ENCODE measurements at places on chromosomes 4 and X.

GRCh38 chr4:149889991-149890390, 74.3 kb upstream of the IQCM start:
- DNase-seq: no peak

GRCh38 chrX:3462166-3462508, 115.7 kb upstream of the MXRA5 start:
- no peak for DNase-seq

DNA sequence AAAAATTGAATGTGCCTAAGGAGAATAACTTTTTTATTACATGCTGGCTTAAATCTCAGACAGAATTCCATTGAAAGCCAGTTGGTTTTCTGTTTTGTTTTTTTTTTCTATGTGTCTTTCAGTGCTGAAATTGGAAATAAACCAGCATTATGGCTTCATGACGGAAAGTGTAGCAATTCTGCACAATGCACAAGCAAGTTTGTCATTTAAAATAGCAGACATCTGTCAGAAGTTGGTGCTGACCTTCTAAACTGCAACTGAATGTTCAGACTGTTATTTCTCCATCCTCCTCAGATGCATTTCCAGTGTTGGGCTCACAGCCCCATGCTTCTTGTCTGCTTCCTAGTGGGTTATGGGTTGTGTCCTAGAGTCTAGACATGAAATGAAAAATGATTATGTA, 107.2 kb upstream of the LIMCH1 start:
- no peak for DNase-seq

- no peak for DNase-seq
Observed at GRCh38 chrX:121260596-121261240, 213.3 kb downstream of the GLUD2 start.

DNA sequence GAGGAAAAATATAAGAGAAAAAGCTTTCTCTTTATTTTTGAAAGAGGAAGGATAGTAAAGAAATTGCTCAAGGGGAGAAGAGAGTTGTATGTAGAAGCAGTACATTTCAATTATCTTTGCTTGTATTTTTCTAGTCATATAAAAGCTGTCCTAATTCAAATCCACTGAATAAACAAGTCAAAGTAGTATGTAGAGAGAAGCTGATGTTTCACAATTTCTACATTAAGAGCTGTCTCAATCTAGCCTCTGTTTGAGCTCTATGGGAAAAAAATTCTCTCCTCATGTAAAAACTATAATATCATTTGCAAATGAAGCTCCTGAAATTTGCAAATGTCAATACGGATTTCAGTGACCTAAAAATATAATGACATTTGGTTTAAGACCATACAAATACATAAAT, 52.6 kb downstream of the CHM start:
- no peak for DNase-seq

- DNase-seq: peak; percentile 0
Observed at GRCh38 chr4:96016634-96017299, 176.9 kb downstream of the PDHA2 start.

DNA sequence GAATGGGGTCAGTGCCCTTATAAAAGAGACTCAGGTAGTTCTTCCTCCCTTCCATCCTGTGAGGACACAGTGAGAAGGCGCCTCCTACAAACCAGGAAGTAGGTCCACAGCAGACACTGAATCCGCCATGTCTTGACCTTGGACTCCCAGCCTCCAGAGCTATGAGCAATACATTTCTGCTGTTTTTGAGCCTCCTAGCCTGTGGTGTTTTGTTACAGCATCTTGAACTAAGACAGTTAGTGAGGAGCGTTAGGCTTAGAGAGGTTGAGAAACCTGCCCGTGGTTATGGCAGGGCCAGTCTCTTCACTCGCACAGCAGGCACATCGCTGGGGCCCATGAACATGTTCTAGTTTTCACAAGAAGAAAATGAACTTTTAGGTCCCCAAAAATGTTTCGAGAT, 19.7 kb downstream of the SHROOM2 start:
- no peak for DNase-seq

GRCh38 chrX:136635235-136635634, 12.7 kb upstream of the CD40LG start:
- no peak for DNase-seq

GRCh38 chr4:149604827-149605226, 210.8 kb downstream of the IQCM start:
- no peak for DNase-seq

- no peak for DNase-seq
Observed at GRCh38 chr4:163280703-163281519, 51.5 kb downstream of the NPY1R start.

- no peak for DNase-seq
Observed at GRCh38 chr4:42636645-42636949, 20.3 kb downstream of the ATP8A1 start.

DNA sequence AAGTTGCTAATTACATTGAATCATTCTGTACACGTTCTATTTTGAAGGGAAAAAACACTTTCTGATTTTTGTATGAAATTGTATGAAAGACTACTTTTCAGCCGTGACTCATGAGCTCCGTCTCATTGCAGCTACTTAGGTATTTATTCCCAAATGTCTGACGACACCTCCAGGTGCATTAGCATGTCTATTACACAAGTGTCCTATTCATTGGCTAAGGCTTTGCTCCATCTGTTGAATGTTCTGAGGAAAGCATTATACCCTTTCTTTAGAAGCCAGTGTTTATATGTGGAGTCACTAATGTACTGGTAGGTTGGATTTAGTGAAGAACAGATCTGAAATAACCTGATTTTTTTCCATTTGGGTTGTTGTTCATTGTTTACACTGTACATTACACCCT, 51.8 kb downstream of the MAP7D3 start:
- no peak for DNase-seq

DNA sequence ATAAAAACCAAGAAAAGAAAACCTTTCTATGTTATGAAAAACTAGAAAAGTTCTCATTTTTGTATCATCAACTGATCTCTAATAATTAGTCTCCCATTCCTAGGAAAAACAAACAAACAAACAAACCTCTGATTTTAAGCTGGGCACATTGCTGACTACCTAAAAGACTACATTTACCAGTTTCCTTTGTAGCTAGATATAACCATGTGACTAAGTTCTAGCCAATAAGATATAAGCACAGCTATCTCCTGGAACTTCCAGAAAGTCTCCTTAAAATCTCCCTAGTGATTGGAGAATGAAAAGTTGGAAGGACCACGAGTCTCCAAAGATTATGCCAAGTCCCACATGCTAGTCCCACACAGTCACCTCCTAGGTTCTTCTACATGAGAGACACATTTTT, 108.9 kb downstream of the NR3C2 start:
- DNase-seq: no peak

DNA sequence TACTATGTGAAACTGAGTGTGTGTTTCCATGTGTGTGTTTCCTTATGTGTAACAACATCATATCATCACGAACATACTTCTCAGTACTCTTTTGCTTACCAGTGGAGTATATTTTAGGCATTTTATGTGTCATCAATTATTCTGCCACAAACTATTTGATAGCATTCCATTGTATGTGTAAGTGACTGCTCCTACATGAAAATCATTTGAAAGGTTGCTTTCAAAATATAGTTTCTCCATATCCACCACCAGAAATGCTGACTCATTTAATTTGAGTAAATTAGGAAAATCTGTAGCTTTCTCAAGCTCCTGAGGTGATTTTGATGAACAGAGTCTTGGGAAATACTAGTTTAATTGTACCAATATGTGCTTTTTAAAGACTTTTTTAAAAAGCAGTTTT, 376.2 kb downstream of the PCDH18 start:
- DNase-seq: no peak

GRCh38 chrX:14899607-14900006, 26.4 kb downstream of the MOSPD2 start:
- no peak for DNase-seq

- DNase-seq: no peak
Observed at GRCh38 chrX:9611436-9612145, 146.7 kb downstream of the TBL1X start.

DNA sequence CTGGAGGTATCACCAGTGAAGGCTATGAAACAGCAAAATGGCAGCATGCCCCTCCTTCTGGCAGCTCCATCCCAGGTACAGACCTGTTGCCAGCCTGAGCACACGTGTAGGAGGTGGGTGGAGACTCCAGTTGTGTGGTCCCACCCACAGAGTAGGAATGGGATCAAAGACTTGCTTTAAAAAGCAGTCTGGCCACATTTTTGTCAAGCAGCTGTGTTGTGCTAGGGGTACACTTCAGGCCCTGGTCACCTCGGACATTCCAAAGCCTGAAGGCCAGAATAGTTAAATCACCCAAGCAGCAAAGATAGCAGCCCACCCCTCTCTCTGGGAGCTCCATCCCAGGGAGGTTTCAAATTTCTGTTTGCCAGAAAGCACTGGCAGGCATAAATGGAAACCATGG, 20.3 kb upstream of the AMBN start:
- DNase-seq: no peak

DNA sequence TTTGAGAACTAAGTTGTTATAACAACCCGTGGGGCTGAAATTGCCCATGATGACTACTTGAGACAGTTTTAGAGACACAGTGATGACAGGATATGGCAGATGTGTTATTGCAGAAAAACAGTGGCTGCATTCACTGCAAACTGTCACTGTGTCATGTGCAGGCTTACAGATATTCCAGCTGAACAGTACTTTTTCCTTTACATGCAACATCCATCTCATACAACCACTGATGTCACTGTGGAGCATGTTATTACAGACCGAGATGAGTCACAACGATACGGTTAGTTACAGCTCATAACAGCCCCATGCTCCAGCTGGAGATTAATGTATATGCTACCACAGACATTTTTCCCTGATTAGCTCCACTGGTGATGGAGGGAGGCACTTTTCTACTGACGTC, 207.4 kb downstream of the TMA16 start:
- DNase-seq: no peak

DNA sequence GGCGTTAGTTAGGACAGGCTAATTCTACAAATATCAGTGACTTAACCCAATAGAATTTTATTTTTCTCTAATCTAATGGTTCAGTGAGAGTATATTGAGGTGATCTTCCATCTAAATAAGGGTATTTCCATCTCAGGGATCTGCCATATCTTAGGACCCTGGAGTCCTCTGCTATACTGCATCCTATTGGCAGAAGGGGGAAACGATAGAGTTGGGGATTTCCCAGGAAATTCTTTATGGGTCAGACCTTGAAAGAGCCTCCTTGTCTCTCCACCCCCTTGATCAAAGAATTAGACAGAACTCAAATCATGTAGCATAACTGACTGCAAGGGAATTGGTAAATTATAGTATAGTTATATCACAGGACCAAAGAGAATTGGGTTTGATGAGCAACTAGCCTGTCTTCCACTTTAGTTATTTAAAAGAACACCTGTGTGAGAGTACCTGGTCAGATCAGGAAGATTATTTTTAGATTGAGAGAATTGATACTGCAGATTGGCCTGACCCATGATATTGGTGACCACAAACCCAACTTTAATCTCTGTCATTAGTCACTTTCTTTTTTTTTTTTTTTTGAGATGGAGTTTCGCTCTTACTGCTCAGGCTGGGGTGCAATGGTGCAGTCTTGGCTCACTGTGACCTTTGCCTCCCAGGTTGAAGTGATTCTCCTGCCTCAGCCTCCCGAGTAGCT, 25.6 kb downstream of the SMARCA5 start:
- DNase-seq: no peak

- DNase-seq: no peak
Observed at GRCh38 chrX:2521927-2522386, 21.2 kb upstream of the DHRSX start.

DNA sequence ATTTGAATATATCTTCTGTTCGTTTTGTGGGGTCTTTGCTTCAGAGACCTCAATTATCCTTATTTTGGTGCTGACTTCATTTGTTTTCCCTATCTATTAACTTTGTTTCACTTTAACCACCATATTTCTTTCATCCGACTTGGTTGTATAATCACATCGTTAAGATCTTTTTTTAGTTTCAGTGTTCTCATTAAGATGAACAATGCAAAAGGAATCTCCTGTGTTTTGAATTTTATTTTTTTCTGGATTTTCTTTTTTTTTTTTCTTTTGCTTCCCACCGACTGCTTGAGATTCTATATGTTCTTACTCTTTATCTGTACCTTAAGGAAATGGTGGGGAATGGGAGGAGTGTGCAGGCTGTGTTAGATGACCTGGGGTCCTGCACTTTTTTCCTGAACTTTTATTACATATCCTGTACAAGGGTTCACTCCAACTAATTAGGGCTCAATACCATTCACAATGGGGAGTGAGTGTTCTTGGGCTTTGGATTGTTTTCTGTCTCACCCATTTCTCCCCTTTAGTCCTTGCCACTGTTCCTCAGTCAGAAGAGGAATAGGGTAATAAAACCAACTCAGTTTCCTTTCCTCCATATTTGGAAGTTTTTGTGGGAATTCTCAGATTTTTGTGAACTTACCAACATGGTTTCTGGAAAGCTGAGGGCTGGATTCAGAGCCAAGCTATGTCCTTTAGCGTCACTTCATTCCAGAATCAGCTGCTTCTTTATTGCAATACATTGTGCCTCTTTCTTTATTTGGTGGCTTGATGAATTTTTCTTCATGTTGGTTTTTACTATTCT, 43.2 kb upstream of the BMPR1B start:
- no peak for DNase-seq

DNA sequence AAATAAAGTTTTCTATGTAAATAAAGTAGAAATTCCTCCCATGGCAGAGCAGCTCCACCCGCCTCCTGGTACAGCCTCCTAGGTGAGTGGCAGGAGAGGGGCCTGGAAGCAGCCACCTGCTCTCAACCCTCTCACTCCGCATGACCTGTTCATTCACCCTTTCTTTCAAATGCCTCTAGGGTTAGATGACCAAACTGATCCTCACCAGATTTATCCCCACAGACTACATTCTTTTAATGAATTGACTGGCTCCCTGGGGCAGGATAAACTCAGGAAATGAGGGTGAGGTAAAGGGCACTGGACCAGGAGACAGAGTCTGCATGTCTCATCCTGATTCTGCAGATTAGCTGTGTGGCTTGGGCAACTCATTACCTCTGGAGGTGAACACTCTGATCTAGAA, 32.6 kb upstream of the NKX6-1 start:
- DNase-seq: no peak

- no peak for DNase-seq
Observed at GRCh38 chrX:130030826-130031225, 48.4 kb downstream of the BCORL1 start.

- DNase-seq: no peak
Observed at GRCh38 chrX:2989565-2989964, 16.8 kb upstream of the ARSH start.

DNA sequence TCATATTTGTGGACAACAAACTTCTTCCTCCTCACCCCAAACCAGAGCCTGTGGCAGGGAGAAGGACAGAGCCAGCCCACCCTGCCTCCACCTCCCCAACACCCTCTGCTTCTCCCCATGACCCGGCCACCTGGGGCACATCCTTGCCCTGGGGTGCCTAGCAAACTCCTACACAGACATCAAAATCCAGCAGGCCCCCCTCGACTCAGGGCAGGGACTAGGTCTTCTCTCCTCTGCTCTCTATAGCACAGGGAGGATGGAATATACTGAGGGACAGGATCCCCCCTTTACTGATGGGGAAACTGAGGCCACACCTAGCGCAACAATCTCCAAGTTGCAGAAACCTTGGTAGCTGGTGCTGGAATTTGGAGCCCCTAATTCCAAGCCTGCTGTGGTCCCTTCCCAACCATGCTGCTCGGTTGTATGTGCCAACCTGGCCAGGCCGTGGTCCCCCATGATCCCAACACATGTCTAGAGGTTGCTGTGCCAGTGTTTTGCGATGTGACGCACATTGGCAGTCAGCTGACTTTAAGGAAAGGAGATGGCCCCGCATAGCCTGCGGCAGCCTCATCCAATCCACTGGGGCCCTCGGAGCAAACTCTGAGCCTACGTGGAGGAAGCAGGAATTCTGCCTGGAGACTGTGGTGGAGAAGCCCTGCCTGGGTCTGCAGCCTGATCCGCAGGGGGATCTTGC, 53.9 kb upstream of the ADRA2C start:
- no peak for DNase-seq
